ENCODE measurements at places on chromosomes 7 and 10.

GRCh38 chr10:86410542-86411124 is 44.0 kb upstream of the GRID1 start:
- DNase-seq = no peak

- no peak for DNase-seq
Measured at GRCh38 chr7:8208816-8209215, 53.2 kb downstream of the ICA1 start.

GRCh38 chr10:122051609-122052385 is 62.8 kb downstream of the TACC2 start:
- no peak for DNase-seq

DNA sequence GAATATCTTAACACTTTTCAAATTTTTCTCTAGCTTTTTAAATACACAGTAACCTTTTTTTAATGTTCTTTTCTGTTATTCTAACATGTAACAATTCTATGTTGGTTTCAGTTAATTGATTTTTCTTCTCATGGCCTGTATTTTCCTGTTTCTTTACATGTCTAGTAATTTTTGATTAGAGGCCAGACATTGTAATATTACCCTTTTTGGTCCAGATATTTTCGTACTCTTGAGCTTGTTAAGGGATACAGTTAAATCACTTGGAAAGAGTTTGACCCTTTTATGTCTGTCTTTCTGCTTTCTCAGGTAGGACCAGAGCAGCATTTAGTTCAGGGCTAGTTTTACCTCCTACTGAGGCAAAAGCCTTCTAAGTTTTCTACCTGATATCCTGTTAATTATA is 45.0 kb downstream of the BICC1 start:
- no peak for DNase-seq

- no peak for DNase-seq
Measured at GRCh38 chr7:134315679-134316538, 821 bp downstream of the SLC35B4 start.

DNA sequence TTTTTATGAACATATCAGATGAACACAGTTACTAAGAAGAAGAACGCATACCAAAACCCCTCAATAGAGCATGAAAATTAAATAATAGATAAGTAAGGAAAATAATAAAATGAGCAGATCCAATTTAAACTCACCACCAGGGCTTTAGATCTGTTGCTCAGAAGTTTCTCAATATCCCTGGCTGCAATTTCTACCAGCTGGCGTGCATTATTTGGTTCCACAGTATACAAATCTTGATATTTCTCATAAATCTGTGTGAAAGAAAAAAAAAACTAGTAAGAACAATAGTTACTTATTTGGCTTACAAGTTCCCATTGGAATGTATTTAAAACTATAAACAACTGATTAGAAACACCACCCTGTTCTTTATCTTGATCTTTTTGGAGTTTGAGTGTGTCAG is 108.6 kb downstream of the CACNA2D1 start:
- no peak for DNase-seq

GRCh38 chr7:2105280-2105679 is 127.5 kb downstream of the MAD1L1 start:
- no peak for DNase-seq

- no peak for DNase-seq
Measured at GRCh38 chr10:86522510-86522855, 891 bp upstream of the WAPL start.

DNA sequence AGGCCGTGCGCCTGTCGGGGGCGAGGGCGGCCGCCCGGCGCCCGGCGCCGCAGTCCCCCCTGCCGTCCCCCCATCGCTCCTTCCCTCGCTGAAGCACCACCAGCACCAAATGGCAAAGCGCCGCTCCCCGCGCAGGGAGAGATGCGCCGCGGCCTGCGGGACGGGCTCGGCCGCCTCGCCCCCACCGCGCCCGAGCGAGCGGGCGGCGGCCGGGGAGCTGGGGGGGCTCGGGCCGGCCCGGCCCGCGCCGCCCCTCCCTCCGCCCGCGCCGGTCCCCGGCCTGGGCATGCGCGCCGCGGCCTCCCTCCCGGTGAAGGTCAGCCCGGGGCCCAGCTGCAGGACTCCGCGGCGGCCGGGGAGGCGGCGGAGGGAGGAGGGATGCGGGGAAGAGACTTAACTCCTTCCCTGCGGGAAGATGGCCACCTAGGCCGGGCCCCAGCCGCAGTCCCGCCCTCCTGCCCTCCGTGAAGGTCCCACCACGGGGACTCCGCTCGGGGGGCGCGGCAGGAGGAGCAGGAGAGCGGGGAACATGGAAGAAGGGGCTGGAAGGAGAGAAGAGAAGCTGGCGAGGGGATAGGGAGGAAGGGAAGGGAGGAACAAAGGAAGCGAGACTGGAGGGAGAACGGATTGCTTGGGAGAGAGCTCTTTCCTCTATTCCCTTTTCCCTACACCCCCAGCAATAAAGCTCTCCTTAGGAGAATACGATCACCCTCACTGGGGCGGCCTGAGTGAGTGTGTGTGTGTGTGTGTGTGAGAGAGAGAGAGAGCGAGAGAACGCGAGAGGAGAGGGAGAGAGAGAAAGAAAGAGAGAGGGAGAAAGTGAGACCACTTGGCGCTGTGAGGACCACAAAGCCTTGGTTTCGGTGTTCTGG is 3.4 kb upstream of the SMARCD3 start:
- no peak for DNase-seq

- DNase-seq = no peak
Measured at GRCh38 chr10:125774581-125775191, 935 bp downstream of the MMP21 start.

DNA sequence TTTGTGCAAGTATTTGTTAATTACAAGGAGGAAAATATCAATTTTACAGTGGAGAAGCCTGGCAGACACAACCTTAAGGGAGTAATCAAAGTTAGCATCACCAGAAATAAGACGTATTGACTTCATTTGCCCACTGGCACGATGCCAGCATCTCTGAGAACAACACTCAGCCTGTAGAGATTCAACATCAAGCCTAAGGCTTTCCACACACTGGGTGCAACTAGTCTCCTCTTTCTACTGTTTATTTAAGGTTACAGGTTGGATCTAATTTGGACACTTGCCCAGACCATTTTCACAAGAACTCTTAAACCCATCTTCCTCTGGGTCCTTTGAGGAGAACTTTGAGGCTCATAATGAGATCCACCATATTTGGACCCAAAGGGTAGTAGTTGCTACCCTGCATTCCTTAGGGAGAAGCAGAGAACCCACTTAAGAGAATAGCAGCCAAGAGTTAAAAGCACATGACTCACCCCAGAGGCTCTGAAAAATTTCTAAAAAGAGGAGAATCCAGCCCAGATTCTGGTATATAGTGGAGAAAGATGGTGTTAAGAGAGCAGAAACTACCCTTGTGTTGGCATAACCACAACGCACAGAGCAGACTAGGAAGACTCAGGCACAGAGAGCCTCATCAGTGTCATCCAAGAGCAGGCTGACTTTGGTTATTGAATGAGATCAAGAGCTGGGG is 97.3 kb downstream of the CCDC71L start:
- DNase-seq = no peak

GRCh38 chr10:122120008-122120744 is 131.2 kb downstream of the TACC2 start:
- no peak for DNase-seq

DNA sequence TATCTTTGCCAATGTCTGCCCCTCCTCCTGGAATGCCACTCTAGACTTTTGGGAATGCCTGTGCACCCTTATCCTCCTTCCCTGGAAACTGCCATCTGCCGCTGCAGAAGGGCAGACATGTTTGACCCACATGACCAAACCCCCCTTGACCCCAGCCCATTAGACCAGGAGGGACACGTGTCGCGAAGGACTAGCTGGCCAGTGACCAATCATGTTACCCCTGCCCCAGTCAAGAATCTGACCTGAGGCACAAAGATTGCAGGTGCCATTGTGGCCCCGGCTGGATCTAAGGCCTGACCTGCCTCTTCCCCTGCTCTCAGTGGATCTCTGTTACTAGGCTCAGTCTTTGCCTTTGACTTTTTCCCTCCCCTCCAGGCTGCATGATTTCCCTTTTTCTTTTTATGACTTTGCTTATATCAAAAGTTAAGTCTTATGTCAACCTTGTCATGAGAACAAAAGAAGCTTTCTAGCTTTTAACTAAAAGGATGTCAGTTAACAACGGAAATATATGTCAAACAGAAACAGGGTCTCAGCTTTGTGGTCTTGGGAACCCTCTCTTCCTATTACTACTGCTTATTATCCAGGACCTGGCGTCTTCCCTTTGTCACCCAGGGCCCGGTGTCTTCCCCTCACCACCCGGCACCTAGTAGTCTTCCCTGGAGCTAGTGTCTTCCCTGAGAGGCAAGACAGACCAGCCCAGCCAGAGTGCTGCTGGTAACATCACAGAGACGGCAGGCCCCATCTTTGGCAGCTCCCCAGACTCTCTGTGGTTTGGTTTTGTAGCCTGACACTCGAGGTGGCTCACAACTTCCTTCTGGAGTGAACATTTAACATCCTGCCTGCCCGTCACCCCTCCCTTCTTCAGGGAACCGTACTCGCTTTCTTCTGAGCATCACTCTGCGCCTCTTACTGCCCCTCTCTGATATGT is 24.4 kb upstream of the PPIF start:
- peak; percentile 91 for DNase-seq

- DNase-seq = no peak
Measured at GRCh38 chr10:86402283-86402941, 35.8 kb upstream of the GRID1 start.

Data from activated CD8-positive, alpha-beta memory T cell treated with anti-CD3 and anti-CD28 coated beads, Interleukin-2, amount 10 ng/mL, durations not matched to agents 7 days and 5 days (primary cell).